D721Med (cell line): ENCODE measurements at places on chromosomes 1 and 21.

- DNase-seq, result no peak
Measured at GRCh38 chr1:2594001-2594640, 7.5 kb downstream of the PRXL2B start.

- DNase-seq, result no peak
Measured at GRCh38 chr1:100532645-100533044, 5.3 kb upstream of the GPR88 start.

DNA sequence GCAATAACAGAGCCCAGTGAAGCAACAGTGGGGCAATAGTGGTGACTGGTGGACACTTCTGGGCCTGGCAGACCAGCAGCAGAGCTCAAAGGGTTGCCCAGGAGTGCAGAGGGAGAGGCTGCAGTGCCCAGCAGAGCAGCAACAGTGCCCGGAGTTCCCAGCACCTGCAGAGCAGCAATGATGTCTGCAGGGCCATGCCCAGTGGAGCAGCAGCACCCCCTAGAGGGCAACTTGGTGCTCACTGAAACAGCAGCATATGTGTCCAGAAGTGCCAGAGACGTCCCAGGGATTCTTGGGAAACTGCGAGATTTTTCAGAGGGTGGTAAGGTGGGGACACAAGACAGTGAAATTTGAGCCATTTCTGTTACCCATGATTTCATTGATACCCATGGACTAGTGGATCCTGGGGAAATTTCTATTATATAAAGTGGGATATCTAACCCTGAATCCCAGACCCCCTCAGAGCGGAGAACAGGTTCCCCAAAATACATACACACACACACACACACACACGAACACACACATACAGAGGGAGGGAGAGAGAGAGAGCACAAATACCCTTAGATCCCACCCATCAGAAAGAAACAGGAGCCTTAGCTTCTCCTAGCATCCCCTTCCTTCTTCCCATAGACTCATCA is 156.9 kb upstream of the GJB5 start:
- no peak for DNase-seq

DNA sequence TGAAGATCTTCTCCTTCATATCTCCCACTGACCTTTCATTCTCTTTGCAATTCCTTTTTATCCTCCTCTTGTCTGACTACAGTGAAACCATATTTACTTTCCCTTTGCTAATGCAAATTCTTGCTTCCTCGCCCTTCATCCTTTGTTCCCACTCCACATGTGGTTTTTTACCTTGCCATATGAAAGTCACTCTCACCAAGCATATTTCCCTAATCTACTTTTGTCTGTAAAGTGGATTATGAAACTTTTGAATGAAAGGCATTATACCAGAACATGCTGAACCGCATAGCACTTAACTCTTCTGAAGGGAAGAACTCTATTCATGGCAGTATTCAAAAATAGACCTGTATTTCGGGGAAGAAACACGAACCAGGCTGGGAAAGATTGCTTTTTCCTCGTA is 8.0 kb upstream of the TMPRSS15 start:
- no peak for DNase-seq

- DNase-seq, result no peak
Measured at GRCh38 chr1:162554258-162554657, 7.3 kb upstream of the UAP1 start.

DNA sequence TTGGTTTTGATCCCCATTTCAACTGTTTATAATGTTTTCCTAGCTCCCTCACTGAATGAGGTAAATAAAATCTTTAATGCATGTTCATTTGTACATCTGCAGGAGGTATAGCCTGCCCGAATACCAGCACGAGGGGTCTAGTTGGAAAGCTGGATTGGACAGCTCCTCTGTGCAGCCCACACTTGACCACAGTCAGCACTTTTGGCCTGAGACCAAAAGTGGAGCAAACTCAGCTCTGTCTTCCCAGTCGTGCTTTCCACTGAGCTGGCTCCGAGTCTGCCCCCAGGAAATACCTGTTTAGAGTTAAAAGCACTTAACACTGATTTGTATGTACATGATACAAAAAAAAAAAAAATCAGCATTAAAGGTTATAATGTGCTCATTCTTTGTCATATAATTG is 224.4 kb downstream of the DSCAM start:
- DNase-seq, result no peak

GRCh38 chr1:231969076-231969475 is 342.5 kb downstream of the DISC1 start:
- DNase-seq, result no peak

DNA sequence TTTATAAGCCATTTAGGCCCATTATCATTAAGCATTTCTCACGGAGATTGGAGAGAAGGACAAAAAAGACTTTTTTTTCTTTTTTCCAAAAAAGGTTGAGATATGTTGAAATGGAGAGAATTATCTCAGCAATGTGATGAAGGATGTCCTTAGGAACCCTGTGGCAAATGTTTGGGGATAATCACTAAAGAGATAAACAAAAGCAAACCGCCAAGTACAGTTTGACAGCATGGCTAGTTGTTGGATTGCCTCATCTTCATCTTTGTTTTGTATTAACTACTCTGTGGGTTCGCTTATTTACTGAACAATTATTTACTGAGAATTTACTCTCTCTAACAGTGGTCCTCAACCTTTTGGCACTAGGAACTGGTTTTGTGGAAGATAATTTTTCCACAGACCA is 97.4 kb upstream of the HP1BP3 start:
- DNase-seq, result no peak

GRCh38 chr1:156805766-156806511 is 10.7 kb downstream of the SH2D2A start:
- no peak for DNase-seq

DNA sequence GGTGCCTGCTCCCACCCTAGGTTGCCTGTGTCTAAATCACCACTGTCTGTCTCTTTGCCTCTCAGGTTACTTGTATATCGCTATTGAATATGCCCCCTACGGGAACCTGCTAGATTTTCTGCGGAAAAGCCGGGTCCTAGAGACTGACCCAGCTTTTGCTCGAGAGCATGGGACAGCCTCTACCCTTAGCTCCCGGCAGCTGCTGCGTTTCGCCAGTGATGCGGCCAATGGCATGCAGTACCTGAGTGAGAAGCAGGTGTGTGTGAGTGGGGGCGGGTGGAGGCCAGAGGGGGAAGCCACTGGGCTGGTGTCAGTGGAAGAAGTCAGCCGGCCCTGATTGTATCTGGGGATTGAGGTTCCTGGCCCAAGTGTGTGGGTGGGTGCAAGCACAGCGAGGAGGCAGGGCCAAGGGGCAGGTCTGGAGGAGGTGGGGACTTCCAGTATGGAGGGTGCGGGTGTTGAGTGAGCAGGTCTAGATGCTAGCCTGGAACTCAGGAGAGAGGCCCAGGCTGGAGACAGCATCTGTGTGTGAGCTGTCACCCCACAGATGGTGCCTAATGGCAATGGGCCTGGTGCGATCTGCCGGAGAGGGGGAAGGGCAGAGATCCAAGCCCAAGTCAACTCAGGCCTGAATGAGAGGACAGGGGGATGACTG is 17.2 kb downstream of the TIE1 start:
- DNase-seq, result no peak

GRCh38 chr1:67747671-67748546 is 62.9 kb downstream of the GADD45A start:
- DNase-seq, result no peak

DNA sequence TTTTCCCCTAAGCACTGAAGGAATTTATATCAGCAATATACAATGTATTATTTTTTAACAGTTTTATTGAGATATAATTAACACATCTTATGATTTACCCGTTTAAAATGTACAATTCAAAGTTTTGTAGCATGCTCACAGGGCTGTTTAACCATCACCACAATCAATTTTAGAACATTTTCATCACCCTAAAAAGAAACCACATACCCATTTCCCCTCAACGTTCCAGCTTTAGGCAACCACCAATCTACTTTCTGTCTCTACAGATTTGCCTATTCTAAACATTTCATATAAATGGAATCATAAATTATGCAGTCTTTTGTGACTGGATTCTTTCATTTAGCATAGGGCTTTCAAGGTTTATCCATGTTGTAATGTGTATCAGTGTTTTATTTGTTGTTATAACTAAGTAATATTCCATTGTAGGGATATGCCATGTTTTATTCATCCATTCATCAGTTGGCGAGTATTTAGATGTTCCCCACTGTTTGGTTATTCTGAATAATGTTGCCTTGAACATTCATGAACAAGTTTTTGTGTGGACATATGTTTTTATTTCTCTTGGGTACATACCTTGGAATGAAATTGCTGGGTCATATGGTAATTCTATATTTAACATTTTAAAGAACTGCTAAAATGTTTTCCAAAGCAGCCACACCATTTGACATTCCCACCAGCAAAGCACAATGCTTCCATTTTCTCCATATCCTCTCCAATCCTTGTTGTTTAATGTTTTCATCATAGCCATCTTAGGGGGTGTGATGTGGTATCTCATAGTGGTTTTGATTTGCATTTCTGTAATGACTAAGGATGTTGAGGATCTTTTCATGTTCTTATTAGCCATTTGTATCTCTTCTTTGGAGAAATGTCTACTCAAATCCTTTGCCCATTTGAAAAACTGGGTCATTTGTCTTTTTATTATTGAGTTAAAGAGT is 188.5 kb downstream of the TM2D1 start:
- DNase-seq, result no peak

DNA sequence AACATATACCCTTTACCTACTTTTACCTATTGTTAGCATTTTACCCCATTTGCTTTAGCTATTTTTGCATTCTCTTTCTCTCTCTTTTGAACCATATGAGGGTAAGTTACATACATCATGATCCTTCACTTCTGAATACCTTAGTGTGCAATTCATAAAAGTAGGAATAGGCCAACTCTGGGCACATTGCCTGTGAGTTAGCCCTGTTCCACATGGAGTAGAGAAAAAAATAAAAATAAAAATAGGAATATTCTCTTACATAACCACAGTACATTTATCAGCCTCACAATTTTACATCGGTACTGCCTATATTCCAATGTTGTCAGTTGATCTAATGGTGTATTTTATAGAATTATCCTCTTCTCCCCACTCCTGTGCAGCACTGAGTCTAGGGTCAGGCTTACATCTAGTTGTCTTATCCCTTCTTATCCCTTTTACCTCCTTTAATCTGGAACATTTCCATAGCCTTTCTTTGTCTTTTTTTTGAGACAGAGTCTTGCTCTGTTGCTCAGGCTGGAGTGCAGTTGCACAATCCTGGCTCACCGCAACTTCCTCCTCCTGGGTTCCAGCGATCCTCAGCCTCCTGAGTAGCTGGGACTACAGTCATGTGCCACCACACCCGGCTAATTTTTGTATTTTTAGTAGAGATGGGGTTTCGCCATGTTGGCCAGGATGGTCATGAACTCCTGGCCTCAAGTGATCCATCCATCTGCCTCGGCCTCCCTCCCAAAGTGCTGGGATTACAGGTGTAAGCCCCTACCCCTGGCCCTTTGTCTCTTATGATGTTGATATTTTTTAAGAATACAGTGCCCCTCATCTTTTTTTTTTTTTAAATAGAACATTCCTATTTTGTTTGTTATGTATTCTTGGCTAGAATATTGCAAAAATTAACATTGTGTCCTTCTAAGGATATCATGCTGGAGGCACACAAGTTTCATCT is 11.1 kb upstream of the SLC30A1 start:
- DNase-seq, result no peak

DNA sequence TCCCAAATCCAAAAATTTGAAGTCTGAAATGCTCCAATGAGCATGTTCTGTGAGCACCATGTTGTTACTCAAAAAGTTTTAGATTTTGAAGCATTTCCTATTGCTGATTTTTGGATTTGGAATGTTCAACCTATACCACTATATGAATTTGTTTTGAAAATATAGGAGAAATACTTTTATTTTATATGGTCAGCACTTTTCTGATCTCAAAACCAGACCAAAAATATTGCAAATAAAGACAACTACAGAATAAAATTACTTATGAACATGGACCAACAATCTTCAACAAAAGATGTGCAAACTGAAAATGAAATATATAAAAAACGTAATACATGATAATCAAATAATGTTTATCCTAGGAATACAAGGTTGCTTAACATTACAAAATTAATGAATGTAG is 73.7 kb upstream of the APOBEC4 start:
- no peak for DNase-seq

- DNase-seq, result no peak
Measured at GRCh38 chr1:203843435-203843834, 18.0 kb upstream of the SNRPE start.

DNA sequence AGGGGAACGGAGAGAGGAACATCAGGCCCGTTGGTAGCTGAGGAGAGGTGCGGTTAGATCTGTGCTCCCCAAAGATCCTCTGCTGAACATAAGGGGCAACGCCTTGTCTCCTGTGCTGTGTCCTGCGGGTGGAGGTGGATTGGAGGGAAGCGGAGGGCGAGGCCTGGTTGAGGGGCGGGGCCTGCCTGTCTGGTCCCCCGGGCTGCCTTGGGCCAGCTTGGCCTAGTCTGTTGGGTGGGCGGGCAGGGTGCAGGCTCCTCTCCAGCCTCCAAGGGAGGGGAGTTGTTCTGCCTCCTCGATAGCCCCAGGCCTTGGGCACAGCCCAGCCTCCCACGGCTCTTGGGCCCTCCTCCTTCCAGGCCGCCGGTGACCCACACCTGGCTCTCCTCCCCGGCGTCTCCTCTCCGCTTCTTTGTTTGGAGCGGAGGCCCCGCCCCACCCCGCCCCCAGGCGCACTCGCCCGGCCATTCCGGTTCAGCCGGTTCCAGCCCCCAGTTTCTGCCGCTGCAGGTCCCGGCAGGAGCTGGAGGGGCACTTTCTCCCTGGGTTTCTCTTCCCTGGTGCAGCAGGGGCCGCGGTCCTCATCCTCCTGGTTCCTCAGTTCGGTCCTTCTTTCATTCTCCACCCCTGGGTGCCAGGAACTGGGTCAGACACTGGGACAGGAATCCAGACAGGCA is 19.4 kb downstream of the PTPRF start:
- no peak for DNase-seq

GRCh38 chr21:38422082-38422481 is 76.2 kb downstream of the ERG start:
- DNase-seq, result peak; percentile 37

- DNase-seq, result no peak
Measured at GRCh38 chr1:21736876-21737275, 46.1 kb downstream of the USP48 start.

- DNase-seq, result no peak
Measured at GRCh38 chr1:88399690-88400089, 284.4 kb upstream of the PKN2 start.

DNA sequence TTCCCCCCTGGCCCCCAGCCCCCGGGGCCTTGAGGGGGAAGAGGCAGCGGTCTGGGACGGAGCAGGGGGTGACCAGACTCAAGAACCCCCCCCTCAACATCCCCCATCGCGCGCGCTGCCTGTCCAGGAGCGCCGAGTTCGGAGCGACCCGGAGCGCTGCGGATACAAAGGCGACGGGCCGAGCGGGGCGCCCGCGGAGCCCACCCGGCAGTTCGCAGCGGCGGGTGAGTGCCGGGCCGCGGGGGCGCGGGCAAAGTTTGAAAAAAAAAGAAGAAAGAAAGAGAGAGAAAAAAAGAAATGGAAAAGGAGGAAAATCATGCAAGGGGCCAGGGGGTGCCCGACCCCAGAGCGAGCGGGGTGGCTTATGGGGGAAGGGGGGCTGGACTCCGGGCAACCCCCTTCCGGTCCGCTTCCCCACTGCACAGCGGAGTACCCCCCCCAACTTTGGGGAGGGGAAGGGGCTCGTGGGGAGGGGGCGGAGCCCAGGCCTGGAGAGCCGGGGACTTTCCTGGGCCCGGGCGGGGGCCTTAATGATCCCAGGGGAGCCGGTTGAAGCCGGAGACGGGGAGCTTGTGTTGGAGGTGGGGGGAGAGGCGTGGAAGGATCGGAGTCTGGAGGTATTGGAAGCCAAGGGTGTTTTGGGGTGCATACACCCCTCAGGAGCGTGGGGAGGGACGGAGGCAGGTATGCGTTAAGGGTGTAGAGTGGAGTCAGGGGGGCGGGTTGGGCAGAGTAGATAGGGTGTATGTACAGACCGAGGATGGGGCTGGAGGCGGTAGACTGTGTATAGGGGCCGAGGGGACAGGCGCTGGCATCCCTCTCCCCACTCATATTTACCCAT is 502 bp downstream of the VANGL2 start:
- no peak for DNase-seq
